MG63 (cell line): ENCODE measurements at places on chromosomes 4 and X. TPM values are rescaled to one million over a fixed set of nuclear protein-coding genes. Genes with fewer than 3 reads are reported as not detected.
A peak's percentile ranks its signal among the peaks of the same experiment; 100 is the strongest.

Gene PRRG3
- total RNA-seq: not detected in 2 replicates

DNA sequence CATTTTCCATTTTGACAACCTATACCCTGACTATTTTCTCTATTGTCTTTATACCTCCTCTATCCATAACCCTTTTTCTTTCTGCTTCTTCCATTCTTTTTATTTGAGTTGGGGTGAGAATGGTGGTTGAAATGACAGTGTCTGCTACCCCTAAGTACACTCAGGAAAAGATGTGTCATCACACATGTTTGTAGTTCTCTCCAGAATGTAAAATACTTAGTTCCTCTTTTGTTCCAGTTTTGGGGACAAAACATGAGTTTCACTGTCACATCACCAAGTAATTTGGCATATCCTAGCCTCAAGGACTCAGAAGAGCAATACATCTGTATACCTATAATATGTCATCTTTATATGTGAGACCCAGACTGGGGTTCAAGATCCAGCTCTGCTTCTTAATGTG is 90.3 kb downstream of the COMMD8 start:
- DNase-seq: no peak

DNA sequence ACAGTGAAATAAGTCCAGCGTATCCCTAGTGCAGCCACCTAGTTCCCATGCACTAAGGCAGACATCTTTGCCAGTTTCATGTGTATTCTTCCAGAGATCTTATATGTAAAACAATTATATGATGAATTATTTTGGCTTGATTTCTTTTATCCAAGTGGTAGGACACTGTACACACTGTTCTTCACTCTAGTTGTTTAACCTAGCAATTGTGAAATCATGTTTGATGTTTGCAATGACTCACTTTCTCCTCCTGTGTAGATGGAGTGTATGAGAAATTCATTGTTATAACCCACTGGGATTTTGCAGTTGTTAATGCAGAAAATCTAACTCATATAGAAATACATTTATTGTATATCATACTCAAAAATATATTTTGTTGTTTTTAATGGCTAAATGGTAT is 17.5 kb upstream of the TBC1D1 start:
- no peak for DNase-seq

- no peak for DNase-seq
Measured at GRCh38 chrX:1108501-1109445, 103.7 kb downstream of the CRLF2 start.

GRCh38 chr4:155943605-155944291 is 9.9 kb downstream of the CTSO start:
- DNase-seq: no peak

DNA sequence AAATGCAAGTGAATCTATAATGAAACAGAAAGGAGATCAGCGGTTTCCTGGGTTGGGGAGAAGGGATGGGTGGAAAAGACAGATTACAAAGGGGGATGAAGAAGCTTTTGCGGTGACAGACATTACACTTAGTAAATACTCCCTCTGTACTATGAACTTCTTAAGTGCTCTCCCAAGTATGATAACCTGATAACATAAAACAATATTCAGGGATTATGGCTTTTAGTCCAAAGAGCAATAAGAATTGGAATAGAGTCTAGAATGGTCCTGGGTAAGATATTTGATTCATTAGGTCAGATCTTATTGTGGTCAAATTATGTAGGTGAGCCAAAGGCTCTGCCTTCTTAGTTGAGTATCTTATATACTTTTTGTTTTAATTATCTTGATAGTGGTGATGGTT is 9.2 kb downstream of the LRRC66 start:
- DNase-seq: no peak

DNA sequence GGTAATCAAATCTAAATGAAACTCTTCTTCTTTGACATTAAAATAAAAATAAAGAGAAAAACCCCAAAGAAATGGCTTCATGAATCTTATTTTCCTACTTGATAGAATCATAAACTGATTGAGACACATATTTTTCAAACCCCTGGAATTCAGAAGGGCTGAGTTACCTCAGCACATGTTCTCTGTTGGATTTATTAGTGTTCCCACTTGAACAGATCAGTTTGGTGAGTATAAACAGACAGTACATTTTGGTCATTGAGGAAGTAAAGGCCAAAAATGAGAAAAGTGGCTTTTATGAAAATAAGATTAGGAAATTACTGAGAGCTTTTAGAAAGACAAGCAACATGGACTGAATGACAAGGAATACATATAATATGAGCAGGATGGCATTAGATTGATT is 620.4 kb downstream of the ANKRD50 start:
- DNase-seq: no peak

DNA sequence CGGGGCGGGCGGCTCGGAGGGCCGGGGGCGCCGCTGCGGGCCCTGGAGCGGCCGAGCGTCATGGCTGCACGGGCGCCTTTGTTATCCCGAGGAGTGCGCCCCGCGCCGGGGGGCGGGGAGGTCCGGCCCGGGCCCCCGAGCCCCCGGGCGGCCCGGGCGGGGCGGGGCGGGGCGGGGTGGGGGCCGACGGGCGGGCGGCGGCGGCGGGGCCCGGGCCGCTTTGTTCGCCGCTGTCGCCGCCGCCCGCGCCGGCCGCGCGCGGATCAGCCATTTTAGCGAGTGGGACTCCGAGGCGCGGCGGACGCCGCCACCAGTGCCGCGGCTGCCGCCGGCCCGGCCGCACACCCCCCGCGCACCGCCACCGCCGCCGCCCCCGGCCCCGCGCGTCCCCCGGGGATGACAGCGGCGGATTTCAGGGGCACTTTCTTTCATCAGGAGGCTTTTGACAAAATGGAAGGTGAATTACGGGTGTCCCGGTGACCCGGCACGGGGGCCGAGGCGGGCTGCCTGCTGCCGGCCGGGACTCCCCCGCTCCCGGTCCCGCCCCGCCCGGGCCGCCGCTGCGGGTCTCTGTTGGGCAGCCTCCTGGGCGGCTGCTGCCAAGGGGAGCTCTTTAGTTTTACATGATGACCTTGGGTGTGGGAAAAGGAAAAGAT is 1.2 kb downstream of the HMGB3 start:
- DNase-seq: peak; percentile 2
